ENCODE measurements at places on chromosomes 2 and 18.

GRCh38 chr2:113977060-113977659, 87.3 kb downstream of the ACTR3 start:
- no peak for DNase-seq

DNA sequence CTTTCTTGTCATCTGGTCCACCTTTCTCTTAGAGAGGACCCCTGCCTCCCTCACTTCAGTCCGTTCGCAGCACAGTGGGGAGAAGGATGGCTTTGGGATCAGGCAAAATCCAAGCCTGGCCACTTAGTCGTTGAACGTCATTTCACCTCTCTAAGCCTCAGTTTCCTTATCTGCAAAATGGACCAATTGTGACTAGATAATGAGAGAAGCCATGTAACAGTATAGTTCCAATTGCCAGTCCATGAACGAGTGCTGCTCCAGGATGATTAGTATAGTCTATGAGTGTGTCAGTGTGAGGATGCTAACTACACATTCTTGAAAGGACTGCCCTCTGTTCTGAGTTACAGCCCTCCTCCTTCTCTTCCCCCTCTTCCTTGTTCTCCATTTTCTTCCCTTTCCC, 1.1 kb downstream of the INHA start:
- no peak for DNase-seq

DNA sequence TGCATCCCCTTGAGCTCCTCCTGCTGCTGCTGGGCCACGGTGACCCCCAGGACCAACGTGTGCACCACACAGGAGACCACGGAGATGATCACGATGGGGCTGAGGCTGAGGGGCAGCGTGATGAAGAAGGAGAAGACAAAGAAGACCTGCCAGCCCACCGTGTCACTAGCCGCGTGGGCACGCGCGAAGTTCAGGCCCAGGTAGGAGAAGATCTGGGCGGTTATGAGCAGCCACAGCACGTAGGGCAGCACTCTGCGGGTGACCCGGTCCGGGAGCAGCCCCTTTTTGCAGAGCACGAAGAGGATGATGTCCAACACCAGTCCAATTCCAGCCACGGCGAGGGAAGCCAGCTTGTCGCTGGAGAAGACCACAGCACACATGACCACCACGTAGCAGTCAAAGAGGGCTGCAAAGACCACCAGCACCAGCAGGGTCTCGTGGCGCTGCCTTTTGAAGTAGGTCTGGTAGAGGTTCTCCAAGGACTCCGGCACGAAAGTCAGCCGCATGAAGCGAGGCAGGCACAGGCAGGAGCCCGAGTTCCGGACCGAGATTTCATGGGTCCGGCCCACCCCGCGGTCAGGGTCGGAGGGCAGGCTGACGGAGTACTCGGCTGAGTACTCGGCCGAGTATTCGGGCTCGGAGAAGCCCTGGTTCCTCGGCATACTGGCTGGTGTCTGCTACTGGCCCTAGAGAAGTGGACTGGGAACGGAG, 1.6 kb downstream of the ADCY3 start:
- no peak for DNase-seq

DNA sequence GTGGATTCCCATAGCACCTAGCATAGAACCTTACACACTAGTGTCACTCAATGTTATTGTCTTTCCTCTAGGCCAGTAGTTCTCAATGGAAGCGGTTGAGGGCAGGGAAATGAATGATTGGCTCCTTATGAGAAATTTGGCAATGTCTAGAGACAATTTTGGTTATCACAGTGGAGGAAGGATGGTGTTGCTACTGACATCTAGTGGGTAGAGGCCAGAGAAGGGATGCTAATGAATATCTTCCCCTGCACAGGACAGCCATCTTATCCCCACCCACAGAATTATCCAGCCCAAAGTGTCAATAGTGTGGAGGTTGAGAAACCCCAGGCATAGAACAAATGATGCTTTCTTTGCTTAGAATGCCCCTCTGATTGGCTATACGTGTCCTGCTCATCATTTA, 15.8 kb downstream of the C18orf63 start:
- DNase-seq: no peak

- DNase-seq: no peak
These were observed 40.0 kb downstream of the GKN2 start for GRCh38 chr2:68912732-68913131.

DNA sequence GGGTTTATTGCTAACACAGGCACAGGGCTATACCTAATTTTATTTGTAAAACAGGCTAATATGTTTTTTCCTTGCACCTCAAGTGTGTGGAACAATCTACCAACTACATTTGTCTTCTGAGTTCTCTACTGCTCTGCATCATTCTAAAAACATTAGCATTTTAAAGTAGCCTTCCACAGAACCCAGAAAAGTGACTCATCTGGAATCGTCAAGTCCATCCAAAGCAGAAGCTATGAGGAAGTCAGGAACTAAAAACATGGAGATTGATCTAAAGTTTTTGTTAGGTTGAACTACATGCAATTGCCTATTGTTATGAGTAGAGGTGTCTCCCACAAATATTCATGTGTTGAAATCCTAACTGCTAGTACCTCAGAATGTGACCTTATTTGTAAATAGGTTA, 70.9 kb downstream of the SUCLG1 start:
- DNase-seq: no peak

DNA sequence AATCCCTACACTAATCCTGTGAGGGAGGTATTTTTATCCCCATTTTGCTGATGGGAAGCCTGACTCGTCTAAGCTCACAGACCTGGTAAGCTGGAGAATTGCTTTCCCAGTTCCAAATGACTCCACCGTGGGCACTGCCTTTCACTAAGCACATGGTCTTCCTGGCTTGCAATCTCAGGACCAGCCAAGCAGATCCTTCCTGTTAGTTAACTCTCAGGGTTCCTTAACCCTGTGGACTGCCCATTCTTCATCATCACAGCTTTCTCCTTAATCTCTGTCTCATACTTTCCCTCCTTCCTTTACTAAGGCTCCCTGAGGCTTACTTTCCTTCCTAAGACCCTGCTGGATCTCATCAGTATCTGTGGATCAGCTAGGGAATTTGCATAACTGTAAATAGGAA, 122.2 kb upstream of the ZEB2 start:
- no peak for DNase-seq

DNA sequence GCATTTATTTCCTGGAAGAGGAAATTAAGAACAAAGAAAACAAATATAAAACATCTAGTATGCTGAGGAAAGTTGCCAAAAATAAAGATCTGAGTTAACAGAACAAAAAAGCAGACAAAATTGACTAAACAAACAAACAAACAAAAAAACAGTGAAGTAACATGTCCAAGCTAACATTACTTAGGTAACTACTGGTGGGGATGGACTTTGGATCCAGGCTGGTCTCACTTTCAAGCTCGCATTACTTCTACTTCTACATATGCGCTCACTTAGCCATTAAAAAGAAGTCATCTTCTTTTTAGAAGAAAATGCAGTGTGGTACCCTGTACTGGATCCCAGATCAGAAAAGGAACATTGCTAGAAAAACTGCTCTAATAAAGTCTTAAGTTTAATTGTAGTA, 358.9 kb downstream of the NCKAP5 start:
- DNase-seq: no peak

- DNase-seq: no peak
These were observed 123.7 kb downstream of the COL6A3 start for GRCh38 chr2:237290261-237290660.

DNA sequence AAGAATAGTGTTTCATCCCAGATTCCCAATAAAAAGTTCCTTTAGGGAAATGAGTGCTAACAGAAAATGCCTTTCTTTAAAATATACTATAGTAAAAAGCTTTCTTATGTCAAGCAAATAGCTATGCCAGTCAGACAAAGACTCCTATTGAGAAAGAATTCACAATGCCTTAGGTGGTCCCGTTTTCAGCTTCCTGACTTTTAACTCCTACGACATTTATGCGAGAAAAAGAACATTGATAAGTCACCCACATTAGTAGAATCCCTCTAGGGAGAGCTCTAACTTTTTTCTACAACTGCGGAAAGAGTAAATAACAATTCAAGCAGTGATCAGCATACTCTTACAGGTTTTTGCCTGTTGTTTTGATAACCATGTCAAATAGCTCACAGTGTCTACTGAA, 750.8 kb upstream of the ACVR2A start:
- no peak for DNase-seq
